ENCODE measurements at places on chromosomes 4 and X.
A peak's percentile ranks its signal among the peaks of the same experiment; 100 is the strongest.

GRCh38 chr4:40908702-40909362, 159.1 kb downstream of the NSUN7 start:
- DNase-seq, result peak; percentile 86

DNA sequence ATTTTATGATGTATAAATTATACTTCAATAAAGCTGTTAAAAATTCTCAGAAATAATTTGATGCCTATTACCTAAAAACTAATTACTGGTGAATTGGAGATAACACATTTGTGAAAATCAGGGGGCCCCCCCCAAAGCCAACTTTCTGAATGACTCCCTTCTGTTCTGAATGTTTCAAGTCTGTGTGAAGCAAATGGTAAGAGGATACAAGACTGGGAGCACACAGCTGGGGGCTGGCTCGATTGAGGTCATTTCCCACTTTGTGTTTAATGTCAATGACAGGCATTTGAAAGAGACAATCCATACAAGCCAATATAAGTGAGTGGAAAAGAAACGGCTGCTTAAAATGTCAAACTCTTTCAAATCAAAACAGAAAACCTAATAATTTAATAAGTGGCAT, 155.8 kb downstream of the SH2D1A start:
- DNase-seq, result no peak

- no peak for DNase-seq
These were observed 5.8 kb upstream of the CLNK start for GRCh38 chr4:10690185-10690907.

DNA sequence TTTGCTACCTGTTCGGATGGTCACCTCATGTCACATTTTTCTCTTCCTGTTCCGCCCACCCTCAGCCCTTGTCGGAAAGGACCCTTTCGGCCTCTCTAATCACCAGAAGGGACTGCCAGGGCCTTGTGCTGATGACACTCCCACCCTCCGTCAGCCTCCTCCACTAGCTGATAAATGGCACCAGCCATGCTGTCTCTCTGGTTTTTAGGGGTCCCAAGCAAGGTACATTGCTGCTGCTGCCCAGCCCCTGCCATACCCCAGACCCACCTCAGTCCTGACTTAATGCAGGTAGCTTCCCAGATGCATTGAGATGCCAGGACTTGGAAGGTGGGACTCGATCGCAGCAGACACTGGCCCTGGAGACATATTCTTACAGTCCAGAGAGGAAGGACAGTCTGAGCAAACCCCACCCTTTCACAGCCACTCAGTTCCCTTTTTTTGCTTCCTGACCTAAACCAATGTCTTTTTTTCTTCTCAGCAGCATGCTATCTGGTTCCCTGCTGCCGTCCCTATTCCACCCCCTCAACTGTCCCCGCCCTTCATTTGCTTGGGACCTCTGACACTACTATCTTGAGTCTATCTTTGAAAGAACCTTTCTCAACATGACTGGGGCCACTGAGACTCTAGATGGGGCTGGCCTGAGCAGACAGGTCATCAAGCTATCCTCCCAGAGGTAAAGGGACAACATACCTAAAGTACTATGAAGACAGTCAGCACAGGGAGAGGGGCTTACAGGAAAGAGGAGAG, at the start of gene BTK:
Gene BTK (minus strand): TSS at position 397 of the 747 bp plus-strand sequence. CDS start 10,907 bp downstream, outside the sequence.
- DNase-seq, result no peak

GRCh38 chr4:150828159-150828558, 186.9 kb downstream of the LRBA start:
- no peak for DNase-seq

GRCh38 chr4:170109586-170110284, 20.0 kb upstream of the AADAT start:
- DNase-seq, result no peak

Data from HCT116 (cell line).